ENCODE measurements at places on chromosomes 12 and 14.

- no peak for DNase-seq
Observed at GRCh38 chr12:113610698-113611097, 139.0 kb upstream of the LHX5 start.

GRCh38 chr12:52739963-52740362 is 36.6 kb upstream of the KRT77 start:
- no peak for DNase-seq

- peak; percentile 29 for DNase-seq
Observed at GRCh38 chr12:89707703-89708564, 704 bp downstream of the ATP2B1 start.

- DNase-seq, result no peak
Observed at GRCh38 chr12:26359576-26359975, 164.2 kb downstream of the SSPN start.

DNA sequence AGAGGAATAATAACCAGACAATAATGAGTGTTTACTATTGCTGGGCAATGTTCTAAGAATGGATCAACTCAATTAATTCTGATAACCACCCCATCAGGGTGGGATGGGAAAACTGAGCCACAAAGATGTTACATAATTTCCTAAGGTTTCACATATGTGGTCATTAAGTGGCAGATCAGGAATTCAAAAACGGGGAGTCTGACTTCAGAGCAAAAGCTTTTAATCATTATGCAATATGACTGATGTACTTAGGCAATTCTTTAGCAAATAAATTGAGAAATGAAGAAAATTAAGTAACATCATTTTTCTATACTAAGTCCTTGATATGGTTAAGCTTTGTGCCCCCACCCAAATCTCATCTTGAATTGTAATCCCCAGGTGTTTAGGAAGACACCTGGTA is 53.4 kb downstream of the PLCZ1 start:
- no peak for DNase-seq

- DNase-seq, result peak; percentile 40
Observed at GRCh38 chr14:101781240-101782061, 19.9 kb downstream of the PPP2R5C start.

GRCh38 chr12:60689137-60689536 is 1093.3 kb downstream of the SLC16A7 start:
- no peak for DNase-seq

DNA sequence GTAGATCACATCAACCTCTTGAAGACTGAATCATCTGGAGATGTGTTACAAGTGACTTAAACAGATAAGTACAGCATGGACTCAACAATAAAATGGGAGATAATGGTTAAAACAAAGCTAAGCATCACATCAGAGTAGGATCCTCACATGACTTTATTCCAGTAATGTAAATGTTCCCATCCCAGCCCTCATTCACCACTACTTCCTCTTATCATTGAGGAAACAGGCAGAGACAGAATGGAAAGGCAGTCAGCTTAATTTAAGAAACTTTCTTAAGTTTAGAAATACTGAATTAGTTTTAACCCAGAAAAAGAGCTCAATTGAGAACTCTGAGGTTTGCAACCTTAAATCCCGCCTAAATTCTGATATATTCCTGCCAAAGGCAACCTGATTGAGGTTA is 1.2 kb upstream of the ALG10 start:
- no peak for DNase-seq

DNA sequence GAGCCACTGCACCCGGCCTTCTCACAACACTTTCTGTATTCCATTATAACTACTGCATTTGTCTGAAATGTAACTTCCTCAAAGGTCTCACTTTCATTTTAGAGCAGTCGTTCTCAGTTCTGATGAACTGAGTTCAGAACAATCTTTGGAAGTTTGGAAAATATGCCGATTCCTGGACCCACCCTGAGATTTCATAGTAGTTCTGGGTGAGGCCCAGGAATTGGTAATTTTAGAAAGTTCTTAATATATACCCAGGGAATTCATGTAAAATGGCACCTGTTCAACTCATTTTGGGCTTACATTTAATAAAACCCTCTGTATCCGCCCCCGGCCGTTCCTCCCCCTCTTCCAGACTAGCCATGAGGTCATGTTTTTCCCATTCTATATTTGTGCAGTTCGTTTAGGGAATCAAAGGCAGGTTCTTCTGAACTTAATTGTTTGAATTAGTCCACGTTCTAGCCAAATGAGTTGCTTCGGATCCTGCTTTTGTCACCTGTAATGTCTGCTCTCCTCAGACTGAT is 5.9 kb downstream of the GSG1 start:
- DNase-seq, result no peak

DNA sequence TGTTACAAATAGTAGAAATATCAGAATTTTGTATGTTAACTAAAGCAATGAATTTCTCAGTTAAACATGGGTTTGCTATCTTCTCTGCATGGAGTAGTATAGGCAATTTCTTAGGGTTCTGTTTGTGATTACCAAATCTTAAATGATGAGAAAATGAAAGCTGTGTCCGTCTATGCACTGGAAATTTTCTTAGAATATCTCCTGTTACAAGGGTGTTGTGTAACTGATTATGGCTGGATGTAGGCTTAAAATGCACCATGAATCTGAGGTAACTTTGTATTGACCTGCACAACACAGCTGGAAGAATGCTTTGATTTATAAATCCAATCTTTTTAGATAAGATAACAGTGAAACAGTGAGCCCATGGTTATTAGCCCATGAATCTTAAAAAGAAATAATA is 17.8 kb downstream of the TRIP11 start:
- DNase-seq, result no peak

Data from AG08396 (cell line).